ENCODE measurements at places on chromosomes 11 and 22.

DNA sequence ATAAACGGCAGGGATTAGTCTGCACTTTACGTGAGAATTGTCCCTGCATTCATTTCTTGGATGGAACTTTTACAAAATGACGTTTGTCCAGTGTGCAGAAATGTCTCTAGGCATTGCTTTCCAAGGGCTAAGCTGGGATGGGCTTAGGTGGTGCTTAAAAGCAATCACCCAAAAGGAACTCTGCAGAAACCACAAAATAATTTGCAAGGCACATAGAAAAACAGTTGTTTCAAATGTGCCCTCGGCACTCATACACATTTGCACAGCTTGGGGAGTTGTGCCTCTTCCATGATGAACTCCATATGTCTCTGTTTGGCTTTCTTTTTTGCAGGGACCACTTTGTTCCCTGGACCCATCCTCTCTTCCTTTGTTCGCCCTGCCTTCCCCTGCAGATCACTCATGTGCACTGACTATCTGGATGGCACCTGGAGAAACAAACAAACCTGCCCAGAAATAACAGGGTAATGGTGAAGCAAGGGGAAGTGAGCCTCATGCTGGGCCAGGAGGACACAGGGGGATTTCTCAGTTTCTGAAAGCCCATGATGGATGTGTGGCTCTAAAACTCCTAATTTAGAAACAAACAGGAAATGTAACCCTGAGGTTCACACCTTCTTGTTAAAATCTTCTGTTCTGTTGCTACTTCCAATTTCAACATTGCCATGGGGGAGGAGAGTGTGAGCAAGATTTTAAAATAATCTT, 150.2 kb downstream of the SNX19 start:
- no peak for ATAC-seq

DNA sequence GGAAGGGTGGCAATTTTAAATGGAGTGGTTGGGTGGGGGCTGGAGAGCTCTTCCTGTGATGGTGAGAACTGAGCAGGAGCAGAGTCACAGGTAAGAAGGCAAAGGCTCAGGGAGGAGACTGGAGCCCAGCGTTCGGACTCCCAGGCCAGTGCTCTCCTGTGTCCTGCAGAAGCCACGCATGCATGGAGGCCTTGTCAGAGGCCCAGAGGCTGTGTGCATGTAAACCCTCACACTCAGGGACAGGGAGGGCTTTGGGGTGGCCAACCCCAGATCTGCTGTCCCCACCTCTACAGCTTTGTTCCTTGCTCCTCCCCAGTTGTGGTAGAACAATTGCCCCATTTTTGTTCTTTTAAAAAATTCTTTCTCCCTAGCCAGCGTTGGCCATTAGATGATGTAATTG, 130.4 kb upstream of the PARVA start:
- ATAC-seq = no peak

GRCh38 chr11:93444617-93445073, 98.5 kb downstream of the SMCO4 start:
- no peak for ATAC-seq

DNA sequence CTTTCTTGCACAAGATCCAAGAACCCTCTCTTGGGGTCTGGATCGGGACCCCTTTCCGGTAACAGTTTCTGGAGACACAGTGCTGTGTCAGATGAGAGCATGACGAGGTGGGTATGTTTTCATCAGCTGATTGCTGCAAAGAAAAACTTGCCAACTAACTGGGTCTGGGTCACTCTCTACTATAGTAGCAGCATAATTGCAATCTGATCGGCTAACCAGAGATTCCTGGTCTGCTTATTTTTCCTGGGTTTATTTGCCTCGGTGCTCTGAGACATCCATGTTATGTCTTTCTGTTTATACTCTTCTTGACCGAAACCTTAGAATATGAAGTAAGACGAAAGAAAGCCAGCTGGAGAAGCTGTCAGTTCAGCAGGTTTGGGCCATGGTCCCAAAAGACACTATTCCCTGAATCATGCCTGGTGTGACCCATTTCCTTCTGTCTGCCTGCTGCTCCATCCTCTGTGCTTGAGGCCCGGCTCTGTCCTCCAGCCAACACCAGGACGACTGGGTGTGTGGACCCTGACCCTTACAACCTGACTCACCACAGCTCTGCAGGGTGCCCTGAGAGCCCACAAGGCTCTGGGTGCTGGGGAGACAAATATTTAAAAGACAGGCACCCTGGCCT, 24.1 kb upstream of the CLMP start:
- ATAC-seq = no peak

DNA sequence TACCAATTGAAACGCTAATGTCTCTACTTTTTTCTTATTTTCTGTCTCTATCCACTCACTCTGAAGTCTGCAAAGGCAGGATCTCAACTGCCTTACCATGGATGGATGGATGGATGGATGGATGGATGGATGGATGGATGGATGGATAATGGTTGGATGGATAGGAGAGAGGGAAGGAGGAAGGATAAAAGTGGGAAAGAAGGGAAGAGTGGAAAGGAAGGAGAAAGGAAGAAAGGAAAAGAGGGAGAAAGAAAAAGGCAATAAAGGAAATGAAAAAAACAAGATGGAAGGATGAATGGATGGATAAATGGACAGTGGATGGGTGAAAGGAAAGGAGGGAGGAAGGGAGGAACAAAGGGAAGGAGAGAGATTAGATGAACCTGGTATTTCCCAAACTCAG, 506.0 kb downstream of the MN1 start:
- ATAC-seq = no peak

- no peak for ATAC-seq
These were observed 87.1 kb upstream of the SHANK2 start for GRCh38 chr11:71339396-71339881.

DNA sequence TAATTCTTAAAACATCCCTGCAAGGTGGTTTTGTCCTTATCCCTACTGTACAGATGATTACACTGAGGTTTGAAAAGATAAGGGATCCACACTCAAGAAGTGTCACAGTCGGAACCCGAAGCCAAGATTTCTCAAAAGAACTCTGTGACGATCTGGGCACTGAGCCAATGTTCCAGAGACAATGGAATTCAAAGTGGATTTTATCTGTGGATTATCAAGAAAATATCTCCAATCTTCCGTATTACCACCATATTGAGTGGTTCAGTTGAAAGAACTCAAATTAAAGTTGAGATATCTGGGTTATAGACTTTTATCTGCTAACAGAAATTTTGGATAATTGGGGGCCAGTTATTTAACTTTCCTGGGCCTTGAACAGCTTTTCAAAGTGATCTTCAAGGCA, 100.0 kb upstream of the GRAMD1B start:
- no peak for ATAC-seq

Data from stimulated activated memory B cell treated with anti-CD40 and anti-IgM and Interleukin-4, amounts not matched to agents 10 μg/mL and 1 μg/mL and 100 μg/mL, for 72 hours (primary cell).